ENCODE measurements at places on chromosomes 13 and 19.

GRCh38 chr13:60837806-60838205, 440.8 kb downstream of the TDRD3 start:
- no peak for DNase-seq

GRCh38 chr13:97490702-97491307, 56.8 kb downstream of the RAP2A start:
- no peak for DNase-seq

DNA sequence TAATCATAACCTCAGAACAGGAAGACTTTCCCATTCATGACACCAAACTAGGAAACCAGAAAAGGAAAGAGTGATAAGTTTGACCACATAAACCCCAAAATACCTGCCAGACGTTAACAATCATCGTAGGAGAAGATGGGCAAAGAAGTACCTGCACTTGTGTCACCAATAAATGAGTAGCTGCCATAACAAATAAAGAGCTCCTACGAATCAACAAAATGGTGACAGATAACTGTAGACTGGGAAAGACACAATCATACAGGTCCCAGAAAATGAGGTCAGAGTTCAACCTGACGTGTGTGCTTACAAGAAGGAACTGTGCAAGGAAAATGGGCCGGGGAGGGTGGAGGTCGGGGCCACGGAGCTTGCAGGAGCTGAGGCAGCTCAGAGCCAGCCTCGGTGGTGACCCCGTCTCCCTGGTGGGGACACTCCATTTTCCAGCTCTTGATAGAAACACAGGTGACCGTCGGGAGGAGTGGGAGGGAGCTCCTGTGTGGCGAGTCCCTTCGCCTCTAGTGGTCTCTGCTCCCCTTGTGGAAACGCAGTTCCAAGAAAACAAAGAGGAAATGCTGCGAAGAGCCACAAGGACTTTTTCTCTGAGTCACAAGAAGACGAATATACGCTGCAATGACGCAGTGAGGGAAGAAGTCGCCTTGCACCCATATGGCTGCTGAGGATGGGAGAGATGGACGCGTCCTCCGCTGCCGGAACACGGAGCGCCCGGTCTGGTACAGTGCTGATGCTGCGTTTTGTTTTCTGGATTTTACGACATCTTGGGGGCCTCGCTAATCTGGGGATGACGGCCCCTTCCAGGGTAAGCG, 9.5 kb downstream of the PIP5K1C start:
- no peak for DNase-seq

DNA sequence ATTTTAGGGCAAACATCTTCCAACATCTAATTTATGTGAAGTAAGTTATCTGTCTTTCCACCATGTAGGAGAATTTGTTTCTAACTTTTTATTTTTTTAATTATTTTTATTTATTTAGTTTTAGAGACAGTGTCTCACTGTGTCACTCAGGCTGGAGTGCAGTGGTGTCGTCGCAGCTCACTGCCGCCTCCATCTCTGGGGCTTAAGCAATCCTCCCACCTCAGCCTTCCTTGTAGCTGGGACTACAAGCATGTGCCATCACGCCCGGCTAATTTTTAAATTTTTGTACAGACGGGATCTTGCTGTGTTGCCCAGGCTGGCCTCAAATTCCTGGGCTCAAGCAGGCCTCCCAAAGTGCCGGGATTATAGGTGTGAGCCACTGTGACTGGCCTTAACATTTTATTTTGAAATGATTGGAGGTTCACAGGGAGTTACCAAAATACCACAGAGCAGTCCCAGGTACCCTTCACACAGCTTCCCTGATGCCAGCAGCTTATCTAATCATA, 58.8 kb downstream of the CELF5 start:
- no peak for DNase-seq
